Muscle of leg (tissue), 16 donors: ENCODE measurements at places on chromosomes 5 and 9.

- DNase-seq: peak; percentile 66
These were observed 11.5 kb downstream of the PRRX2 start for GRCh38 chr9:129676975-129677374.

DNA sequence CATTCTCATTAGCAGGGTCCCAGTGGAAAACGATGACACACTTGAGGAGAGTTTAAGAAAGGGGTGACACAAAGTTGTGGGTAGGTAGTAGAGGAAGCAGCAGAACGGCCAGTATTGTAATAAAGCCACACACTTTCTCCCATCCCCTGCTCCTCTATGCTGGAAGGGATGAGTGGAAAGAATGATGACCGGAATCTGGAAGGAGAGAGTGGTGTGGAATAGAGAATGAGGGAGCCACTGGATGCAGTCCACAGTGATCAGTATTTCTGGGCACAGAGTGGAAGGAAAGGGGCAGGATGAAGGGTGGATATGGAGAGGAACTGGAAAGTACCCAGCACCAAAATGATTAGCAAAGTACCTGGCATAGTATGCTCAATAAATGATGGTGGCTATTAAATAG lies 133.8 kb upstream of the DAB2 start:
- DNase-seq: peak; percentile 79

DNA sequence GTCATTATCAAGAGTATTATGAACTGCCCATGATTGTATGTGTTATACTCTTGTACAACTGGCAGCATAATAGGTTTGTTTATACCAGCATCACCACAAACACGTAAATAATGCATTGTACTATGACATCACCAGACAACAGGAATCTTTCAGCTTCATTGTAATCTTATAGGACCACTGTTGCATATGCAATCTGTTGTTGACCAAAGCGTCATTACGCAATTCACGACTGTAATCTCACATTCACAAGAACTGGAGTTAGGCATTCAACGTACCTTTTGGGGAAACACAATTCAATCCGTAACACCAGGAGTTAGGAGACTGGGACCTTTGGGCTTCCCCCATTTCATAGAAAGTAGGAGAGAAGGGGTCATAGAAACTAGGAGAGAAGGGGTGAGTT lies 20.4 kb upstream of the ARSI start:
- no peak for DNase-seq

GRCh38 chr5:143349177-143349576 lies 54.3 kb downstream of the NR3C1 start:
- DNase-seq: no peak

GRCh38 chr5:179343021-179343718 lies 2.1 kb downstream of the ADAMTS2 start:
- peak; percentile 16 for DNase-seq

- peak; percentile 57 for DNase-seq
These were observed 20.2 kb downstream of the FAXDC2 start for GRCh38 chr5:154830219-154830595.

- no peak for DNase-seq
These were observed 1.4 kb downstream of the FLT4 start for GRCh38 chr5:180647941-180648500.

GRCh38 chr9:13994240-13994639 lies 319.7 kb downstream of the NFIB start:
- peak; percentile 39 for DNase-seq
